HFF-Myc (cell line): ENCODE measurements at places on chromosomes 6 and 20.

DNA sequence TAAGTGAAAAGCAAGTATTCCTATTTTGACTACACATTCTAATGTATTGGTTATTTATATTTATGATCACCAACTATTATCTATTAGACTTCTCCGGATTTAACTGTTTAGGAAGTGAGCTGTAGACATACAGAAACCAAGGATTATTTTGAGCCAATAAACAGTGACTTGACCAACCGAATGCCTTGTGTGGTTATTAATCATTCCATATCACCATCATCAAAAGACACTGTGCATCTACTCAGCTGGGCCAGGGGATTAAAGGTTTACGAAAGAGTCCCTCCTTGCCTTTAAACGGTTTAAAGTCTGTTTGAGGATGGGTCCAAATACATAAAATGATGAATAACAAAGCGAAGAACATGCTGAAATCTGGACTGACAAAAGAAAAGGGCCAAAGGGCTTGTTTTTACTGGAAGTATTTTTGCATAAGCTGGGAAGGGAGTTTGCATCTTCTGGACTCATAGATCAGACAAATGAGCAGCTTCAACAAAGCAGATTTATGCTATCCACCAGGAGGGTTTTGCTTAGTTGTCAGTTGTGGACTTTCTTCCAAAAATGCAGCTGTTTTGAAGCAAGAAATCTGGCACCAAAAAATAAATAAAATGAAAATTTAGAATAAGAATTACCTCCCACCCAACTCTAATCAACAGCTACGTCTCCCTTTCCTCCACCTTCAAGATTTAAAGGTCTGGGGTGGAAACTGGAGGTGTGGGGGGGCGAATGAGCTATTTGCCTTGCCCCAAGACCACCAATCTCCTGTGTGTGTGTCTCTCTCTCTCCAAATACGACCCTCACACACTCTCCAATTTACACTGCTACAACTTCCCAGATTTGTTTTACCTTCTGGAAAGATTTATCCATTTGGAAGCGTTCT, 33.6 kb upstream of the ID4 start:
- no peak for DNase-seq

DNA sequence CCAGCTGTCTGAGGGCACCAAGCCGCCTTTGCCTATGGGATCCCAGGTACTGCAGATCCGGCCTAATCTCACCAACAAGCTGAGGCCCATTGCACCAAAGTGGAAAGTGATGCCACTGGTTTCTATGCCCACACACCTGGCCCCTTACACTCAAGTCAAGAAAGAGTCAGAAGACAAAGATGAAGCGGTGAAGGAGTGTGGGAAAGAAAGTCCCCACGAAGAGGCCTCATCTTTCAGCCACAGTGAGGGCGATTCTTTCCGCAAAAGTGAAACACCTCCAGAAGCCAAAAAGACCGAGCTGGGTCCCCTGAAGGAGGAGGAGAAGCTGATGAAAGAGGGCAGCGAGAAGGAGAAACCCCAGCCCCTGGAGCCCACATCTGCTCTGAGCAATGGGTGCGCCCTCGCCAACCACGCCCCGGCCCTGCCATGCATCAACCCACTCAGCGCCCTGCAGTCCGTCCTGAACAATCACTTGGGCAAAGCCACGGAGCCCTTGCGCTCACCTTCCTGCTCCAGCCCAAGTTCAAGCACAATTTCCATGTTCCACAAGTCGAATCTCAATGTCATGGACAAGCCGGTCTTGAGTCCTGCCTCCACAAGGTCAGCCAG, 283.0 kb downstream of the TSHZ2 start:
- no peak for DNase-seq

- no peak for DNase-seq
Observed at GRCh38 chr6:45566882-45567281, 189.1 kb upstream of the SUPT3H start.

DNA sequence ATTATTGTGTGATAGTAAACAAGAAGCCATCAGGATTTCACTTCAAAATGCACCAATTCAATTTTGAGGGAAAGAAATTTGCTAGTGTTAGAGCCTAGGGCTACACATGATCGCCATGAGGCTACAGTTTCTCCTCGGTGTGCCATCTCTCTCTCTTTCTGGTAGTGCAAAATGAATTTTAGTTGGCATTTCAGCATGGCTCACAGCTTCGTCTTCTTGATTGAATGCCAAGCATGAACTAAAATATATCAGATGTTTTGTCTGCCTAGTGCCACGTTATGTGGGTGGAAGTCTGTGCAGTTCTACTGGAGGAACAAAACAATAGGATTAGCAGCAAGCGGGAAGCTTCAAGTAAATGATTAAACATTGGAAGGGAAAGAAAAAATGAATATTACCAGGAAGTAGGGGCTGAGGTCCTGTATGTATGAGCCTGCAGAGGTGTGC, 6.8 kb upstream of the MRAP2 start:
- no peak for DNase-seq

DNA sequence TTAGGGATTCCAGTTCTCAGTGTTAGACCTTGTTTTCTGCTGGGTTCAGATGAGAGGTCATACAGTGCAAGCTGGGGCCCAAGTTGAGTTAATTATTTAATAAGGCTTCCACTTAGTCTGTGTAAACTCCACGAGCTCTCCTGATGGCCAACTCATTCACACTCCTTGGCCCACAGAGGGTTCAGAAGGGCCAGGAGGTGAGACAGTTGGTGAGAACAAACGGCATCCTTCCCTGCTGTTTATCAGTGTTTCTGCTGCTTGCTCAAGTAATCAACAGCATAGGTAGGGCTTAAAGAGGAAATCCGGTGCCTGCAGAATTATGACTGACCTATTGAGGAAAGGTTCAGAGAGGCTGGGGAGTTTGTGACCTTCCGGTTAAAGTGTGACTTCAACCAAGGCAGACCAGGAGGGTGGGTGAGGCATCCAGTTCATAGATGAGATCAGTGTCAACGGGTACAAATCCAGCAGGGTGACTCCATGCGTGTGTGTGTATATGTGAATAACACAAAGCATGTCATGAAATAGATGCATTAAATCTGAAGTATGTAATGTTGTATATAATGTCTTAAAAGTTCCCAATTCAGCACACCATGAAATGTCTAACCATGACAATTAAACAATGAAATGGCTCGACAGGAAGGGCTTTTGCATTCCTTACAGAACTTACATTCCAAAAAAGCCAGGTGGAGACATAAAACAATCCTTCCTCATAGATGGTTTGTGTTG, 37.4 kb upstream of the BCAS1 start:
- no peak for DNase-seq

GRCh38 chr6:47343600-47343999, 33.9 kb upstream of the TNFRSF21 start:
- DNase-seq: no peak

- no peak for DNase-seq
Observed at GRCh38 chr6:72940265-72940664, 285.0 kb downstream of the KHDC1L start.

DNA sequence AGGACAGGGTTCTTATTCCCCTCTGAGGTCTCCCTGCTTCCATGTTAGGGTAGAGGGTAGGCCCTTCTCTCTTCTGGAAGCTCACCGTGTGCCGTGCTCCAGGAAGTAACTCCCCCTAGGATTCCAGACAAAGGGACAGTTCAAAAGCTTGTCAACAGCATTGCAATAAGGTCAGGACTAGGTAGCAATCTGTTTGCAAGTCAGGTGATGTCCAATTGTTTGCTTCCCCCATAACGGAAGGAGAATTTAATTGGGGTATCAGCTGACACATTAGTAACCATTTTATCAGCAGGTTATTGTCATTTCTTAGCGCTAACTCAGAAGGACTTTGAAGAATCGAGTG, 41.9 kb downstream of the SYNJ2 start:
- DNase-seq: no peak

- no peak for DNase-seq
Observed at GRCh38 chr6:300026-300425, 7.7 kb downstream of the DUSP22 start.

DNA sequence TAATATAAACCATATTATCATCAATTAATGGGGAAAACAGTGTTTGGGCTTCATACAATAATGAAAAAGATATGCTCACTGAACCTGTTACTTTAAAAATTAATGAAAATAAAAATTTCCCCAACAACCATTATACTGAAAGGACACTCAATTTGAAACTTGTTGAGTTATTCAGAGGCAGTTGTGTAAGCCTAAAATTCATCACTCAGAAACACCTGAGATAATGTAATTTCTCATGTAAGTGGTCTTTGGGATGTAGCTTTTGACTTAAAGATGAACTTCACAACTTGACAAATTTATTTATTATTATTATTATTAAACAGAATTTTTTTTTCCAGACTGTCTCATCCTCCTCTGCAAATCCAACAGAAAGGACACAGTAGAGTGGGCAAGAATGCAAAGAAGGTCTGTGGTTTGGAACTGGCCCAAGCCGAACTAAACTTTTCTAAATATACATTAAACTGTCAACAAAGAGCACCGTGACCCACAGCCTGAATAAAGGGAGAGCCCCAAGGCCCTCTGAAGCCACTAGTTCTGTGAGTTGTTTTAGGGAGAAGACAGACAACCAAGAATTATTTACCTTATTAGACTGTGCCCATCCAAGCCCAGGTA, 32.2 kb upstream of the HEY2 start:
- DNase-seq: no peak

DNA sequence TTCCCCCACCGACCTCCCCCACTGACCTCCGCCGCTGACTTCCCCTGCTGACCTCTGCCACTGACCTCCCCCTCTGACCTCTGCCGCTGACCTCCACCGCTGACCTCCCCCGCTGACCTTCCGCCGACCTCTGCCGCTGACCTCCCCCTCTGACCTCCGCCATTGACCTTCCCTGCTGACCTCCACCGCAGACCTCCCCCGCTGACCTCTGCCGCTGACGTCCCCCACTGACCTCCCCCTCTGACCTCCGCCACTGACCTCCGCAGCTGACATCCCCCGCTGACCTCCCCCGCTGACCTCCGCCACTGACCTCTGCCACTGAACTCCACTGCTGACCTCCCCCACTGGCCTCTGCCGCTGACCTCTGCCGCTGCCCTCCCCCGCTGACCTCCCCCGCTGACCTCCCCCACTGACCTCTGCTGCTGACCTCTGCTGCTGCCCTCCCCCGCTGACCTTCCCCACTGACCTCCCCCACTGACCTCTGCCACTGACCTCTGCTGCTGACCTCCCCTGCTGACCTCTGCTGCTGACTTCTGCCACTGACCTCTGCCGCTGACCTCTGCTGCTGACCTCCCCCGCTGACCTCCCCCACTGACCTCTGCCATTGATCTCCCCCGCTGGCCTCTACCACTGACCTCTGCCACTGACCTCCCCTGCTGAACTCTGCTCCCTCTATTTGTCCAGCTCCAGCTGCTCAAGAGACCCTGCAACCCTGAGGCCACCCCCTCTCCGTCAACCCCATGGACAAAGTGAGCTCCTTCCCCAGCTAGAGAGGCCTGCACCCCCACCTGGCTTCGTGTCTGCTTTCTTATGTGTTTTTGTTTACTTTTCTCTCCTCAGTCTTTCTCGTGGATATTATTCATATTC, 91.4 kb upstream of the AFDN start:
- no peak for DNase-seq

DNA sequence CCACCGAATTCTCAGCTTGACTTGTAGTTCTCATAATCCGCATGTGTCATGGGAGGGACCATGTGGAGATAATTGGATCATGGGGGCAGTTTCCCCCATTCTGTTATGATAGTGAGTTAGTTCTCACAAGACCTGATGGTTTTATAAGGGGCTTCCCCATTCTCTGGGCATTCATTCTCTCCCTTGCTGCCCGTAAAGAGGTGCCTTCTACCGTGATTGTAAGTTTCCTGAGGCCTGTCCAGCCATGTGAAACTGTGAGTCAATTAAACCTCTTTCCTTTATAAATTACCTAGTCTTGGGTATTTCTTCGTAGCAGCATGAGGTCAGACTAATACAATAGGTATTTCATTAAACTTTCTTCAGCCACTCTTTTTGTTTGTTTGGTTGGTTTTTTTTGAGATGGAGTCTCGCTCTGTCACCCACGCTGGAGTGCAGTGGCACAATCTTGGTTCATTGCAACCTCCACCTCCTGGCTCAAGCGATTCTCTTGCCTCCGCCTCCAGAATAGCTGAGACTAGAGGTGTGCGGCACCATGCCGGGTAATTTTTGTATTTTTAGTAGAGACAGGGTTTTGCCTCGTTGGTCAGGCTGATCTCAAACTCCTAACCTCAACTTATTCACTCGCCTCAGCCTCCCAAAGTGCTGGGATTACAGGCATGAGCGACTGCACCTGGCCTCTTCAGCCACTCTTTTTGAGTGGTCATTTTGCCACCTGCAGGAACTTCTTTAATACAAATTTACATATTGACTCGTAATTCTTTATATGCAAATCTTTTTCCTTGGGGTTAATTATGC, 36.3 kb downstream of the GSTA2 start:
- no peak for DNase-seq

DNA sequence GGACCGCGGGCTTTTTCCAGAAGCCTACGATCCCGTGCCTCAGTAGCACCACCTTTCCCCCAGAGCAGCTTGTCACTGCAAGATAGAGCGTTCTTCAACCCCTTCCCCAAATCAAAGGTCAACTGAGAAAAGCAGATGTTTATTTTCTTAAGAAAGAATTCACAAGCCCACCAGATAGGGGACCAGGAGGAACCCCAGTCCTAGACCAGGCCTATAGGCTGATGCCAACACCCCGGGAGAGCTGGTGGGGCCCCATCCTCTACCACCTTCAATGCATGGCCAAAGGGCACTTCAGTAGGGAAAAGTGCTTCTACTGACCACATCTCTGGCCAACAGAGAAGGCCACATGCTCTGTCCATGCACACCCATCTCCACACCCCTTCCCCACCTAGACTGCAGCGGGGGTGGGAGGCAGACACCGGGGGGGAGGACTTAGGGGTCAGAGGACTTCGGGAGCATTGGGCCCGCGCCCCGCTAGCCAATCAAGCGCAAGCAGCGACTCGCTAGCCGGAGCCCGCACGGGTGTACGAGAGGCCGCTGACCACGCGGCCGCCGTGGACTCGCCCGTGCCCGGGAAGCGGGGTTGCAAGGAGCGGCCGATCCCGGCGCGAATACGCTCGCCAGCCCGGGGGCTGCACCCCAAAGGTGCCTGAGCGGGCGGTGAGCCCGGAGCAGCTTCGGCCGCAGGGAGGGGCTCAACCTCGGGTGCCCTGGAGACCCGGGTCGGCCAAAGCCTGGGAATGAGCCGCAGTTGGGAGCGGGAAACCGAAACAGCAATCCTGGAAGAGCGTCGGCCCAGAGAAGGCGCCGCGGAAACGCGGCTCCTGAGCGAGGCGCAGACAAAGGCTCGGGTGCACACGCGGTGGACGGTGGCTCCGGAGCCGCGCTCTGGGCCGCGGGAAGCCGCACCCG, 2.8 kb downstream of the PDE10A start:
- DNase-seq: no peak

DNA sequence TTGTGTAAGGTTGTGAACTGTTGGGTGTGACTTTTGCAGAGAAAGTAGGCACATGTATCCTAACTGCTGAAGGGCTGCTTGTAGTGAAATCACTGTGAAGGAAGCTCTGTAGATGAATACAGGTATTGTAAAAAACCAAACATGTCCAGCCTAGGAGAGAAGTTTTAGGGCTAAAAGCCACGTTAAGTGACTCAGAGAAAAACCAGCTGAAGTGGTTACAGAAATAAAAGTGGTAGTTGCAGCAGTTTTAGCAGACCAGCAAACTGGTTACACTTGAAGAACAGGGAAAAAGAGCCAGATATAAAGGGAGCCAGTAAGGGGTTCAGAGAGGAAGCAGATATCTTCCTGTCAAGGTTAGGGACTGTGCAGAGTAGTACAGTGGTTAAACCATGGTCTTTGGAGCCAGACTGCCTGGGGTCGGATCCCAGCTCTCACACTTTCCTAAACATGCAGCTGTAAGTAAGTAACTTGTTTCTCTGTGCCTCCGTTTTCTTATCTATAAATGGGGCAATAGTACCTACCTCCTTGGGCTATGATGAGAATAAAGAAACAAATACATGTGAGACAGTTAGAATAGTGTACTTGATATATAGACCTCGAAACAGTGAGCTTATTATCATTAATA, 33.8 kb upstream of the RNF8 start:
- no peak for DNase-seq
